Testis (tissue), 5 donors: ENCODE measurements at places on chromosomes 3 and 15. TPM values are rescaled to one million over a fixed set of nuclear protein-coding genes. Genes with fewer than 3 reads are reported as not detected.

DRD3 gene
- 0.94 TPM for polyA plus RNA-seq

GRCh38 chr15:88804257-88804656 is 1.0 kb downstream of the ACAN start:
- H3K4me1 ChIP-seq, result no peaks in the 10 kb centered on the region
- H3K36me3 ChIP-seq, result no peaks in the 10 kb centered on the region
- no peak overlapping the region for H3K4me3 ChIP-seq

GRCh38 chr15:40747685-40748631 is 7.1 kb downstream of the RMDN3 start:
- DNase-seq, result no peak
- no peaks in the 10 kb centered on the region for H3K4me1 ChIP-seq
- H3K36me3 ChIP-seq, result no peaks in the 10 kb centered on the region

LEKR1 gene
- polyA plus RNA-seq, result 23.0 TPM

GRCh38 chr15:38894243-38894948 is 329.8 kb upstream of the RASGRP1 start:
- no peak overlapping the region for H3K27ac ChIP-seq
- DNase-seq, result no peak
- no peaks in the 10 kb centered on the region for H3K27me3 ChIP-seq
- no peaks in the 10 kb centered on the region for H3K36me3 ChIP-seq
- peaks cover 7% of the 10 kb centered on the region for H3K4me1 ChIP-seq
- H3K4me3 ChIP-seq, result no peak overlapping the region

ATOSA gene
- 37.9 TPM for polyA plus RNA-seq

ZNF662 gene
- 11.2 TPM for polyA plus RNA-seq

DNA sequence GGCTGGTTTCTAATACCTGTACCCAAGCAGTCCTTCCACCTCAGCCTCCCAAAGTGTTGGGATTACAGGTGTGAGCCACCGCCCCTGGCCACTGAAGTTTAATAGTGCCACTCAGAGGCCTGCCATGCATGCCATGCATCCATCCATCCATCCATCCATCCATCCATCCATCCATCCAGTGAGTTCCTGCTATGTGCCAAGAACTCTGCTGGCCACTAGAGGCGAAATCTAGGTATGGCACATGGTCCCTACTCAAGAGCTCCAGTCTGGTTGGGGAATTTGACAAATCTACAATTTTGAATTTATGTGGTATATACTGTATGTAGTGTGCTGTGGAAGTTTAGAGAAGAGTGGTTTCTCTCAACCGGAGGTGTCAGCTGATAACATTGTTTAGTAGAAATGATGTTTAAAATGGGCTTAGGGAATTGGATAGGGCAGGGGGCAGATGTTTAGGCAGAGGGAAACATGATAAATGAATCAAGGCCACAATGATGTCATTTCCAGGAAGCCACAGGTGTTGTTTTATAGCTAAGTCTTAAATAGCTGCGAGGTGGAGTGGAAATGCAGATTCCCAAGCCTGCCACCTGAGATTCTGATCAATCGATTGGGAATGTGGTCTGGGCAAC is 384.4 kb upstream of the C2CD4B start:
- H3K4me3 ChIP-seq, result no peak overlapping the region
- no peaks in the 10 kb centered on the region for H3K27me3 ChIP-seq
- DNase-seq, result peak; percentile 57
- no peak overlapping the region for H3K27ac ChIP-seq
- H3K36me3 ChIP-seq, result no peaks in the 10 kb centered on the region
- peaks cover 20% of the 10 kb centered on the region for H3K4me1 ChIP-seq

DNA sequence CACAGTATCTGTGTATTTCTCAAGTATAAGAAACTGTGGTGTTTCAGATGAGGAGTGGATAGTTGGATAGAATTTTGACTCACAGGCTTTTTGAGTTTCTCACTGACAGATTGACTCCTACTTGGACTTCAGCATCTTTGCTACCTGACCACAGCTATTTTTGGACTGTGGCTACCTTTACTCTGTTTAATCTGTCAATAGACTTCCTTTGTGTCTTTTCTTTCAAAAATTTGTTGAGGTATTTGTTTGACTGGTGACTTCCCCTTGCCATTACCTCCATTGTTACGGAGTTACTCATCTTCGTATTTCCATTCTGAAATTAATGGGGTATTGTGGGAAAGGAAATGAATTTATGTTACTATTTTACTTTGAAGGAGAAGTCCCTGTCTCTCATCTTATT is 123.8 kb downstream of the AGBL1 start:
- no peak overlapping the region for H3K4me3 ChIP-seq
- no peaks in the 10 kb centered on the region for H3K4me1 ChIP-seq
- no peak for DNase-seq
- H3K27me3 ChIP-seq, result no peaks in the 10 kb centered on the region
- H3K36me3 ChIP-seq, result no peaks in the 10 kb centered on the region

SCAMP5 gene
- 27.4 TPM for polyA plus RNA-seq

- H3K4me1 ChIP-seq, result no peaks in the 10 kb centered on the region
- no peak for DNase-seq
- no peak overlapping the region for H3K27ac ChIP-seq
Observed at GRCh38 chr3:114739627-114740026, 407.5 kb downstream of the ZBTB20 start.

DNA sequence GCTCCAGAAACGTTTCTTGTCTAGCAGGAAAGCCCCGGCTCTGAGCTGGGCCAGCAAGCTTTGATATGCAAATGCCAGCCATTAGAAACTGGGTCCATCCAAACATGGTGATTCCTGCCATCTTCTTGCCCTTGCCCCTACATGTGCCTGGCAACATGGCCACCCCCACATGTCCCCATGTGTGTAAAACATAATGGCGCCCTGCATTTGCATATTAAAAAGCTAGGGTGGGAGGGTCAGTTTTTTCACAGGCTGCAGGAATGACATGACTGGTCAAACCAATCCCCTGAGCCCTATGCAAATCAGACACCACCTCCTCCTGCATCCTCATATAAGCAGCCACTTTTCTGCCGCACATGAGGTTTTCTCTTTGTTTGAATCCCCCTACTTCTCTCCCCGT is 21.2 kb downstream of the GPR156 start:
- no peak overlapping the region for H3K27ac ChIP-seq
- no peaks in the 10 kb centered on the region for H3K36me3 ChIP-seq
- H3K4me3 ChIP-seq, result no peak overlapping the region
- no peaks in the 10 kb centered on the region for H3K4me1 ChIP-seq
